ENCODE measurements at places on chromosomes 1 and 21.

DNA sequence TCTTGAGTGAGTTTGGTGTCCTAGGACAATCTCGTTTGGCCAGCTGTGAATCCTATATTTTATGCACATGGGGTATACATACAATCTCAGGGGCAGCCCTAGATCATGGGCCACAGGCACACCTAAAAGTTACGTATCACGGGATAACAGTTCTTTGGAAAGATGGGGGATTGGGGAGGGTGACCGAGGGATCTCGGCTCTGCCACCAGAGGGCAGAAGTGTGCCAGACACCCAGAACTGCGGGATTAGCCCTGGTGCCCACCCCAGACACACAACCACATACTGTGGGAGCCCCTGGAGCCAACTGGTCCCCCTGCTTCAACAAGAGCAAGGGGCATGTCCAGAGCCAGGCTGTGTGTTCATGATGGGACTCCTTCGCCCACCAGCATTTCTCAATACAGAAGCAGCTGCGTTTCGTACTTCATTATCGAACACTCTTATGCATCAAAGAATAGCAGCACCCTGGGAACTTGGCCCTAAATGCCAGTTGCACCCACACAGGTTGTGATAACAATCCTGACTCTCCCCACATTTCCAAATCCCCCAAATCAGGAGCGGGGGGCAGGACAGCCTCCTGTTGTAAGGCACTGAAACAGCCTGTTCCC lies 37.4 kb downstream of the TMCO4 start:
- peak; percentile 39 for DNase-seq

- no peak for DNase-seq
These were observed 14.4 kb downstream of the SPOCD1 start for GRCh38 chr1:31801458-31801857.

- no peak for DNase-seq
These were observed 10.4 kb downstream of the OLIG1 start for GRCh38 chr21:33080376-33080775.

DNA sequence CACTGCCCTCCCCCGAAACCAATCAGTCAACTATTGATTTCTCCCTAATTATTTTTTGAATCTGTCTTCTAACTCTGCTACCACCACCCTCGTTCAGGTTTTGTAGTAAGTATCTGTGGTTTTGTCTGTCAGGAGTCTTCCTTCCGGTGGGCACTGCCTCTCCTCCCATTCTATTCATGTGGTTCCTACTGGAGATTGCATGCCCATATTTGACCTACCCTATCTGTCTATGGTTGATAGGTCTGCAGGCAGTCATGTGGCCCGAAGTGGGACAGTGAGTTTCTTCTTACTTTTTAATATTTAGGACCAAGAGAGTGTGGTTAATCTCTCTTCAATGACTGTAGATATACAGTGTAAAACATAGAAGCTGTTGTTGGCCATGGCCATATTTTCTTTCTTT lies 17.8 kb upstream of the MAST2 start:
- no peak for DNase-seq

GRCh38 chr1:212328248-212328647 lies 43.0 kb downstream of the PPP2R5A start:
- DNase-seq: peak; percentile 41

DNA sequence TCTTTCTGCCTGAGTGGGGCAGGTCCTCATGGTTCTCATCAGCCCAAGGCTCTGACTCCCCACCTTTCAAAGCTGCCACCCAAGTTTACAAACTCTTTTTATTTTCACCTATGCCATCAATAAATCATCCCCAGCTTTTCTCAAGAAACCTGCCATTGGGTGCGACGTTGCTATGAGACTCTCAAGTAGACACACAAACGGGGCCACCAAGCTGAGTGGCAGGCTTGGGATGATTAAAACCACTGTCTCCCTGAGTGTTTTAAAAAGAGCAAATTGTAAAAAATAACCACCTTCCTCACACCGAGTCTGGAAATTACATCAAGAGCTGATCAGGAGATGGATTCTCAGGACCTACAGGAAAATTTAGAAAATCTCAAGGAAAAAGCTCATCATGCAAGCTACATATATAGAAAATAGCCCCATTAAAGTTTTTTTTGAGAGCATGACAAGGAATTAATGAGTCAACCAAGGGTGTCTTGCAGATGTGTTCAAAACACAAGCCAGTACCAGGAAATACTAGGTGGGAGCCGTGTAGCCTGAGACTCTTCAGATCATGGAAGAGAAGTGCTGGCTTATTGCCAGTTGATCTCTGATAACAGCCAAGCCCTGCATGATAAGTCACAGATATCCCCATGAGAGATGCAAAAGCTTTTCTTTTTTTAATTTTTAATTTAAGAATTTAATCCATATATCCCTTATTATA lies 158.4 kb upstream of the BACE2 start:
- DNase-seq: no peak

All from fibroblast of pulmonary artery (primary cell).